ENCODE measurements at places on chromosomes 11 and 22. TPM values are rescaled to one million over a fixed set of nuclear protein-coding genes. Genes with fewer than 3 reads are reported as not detected.

MISFA gene
- 3.8 TPM for total RNA-seq

DDI1 gene
- not detected for total RNA-seq

ANO1 gene
- total RNA-seq: 0.13 TPM

DEFB131B gene
- total RNA-seq: not detected

DNA sequence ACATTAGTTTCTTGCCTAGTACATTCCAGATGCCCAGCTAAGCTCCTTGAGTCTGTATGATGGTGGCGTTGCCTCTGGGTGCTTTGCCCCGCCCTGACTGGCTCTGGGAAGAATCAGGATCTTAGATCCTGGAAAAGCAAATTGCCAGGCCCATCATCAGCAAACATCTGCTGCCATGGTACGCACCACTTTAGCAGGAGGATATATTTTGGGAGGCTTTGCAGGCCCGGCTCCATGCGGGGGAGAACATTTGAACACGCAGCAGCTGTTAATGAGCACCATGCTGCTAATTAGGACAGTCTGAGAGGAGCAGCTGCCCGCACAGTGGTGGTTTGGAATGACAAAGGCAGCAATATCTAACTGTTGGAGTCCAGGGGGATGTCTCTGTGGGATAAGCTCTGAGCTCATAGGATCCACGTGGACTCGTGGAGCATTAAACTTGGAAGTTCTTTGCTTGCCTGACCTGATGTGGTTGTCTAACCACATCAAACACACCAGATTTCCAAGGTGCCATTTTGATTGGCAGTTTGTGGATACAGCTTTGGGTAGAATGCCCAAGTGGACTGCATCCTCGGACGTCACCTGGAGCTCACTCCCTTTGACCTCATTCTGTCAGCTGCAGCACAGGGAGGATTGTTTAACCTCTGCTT is 217.0 kb upstream of the ZBED5 start:
- no peak for DNase-seq

DNA sequence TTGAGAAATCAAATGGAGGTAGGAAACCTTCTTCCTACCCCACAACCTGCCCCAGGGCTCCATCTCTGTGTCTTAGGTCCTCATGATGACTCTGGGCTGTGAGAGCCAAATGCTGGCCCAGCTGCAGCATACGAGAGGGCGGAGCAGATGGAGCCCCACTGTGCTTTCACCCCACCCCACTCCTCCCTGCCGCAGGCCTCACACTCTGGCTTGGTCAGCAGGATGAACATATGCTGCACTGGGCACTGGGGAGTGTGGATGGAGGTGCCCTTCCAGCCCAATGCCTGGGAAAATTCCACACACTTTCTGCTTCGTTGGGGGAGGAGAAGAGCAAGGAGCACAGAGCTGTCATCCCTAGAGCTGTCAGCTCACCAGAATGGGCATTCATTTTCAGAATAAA is 271.6 kb upstream of the CADM1 start:
- DNase-seq: no peak

DNA sequence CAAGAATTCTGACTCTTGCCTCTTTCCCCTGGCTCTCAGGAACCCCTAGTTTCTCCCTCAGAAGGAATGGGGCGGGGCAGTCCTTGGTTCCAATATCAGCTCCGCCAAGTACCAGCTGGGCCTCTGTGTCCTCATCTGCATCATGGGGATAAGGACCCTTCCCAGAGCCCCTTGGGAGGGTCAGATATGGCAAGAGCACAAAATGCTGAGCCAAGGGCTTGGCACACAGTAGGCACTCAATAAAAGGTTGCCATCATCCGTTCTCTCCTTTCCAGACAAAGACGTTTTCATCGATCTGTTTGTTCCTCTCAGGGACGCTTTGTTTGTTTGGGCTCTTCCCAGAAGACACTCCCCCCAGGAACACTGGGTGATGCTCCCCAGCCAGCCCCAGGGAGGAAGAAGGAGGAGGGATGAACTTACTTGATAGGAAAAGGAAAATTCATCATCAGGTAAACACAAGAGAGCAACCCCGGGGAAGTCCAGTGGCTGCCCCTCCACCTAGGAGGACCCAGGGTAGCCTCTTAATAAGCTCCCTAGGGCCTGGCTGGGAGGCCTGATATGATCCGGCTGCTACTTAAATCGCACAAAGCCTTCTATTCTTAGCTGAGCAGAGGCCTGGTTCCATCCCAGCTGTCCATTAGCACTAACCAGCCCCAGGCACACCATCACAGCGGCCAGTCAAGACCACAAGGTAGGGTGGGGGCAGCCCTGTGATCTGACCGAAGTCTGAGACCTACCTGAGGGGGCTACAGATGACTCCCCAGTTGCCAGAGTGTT is 19.6 kb downstream of the GDPD5 start:
- no peak for DNase-seq

DNA sequence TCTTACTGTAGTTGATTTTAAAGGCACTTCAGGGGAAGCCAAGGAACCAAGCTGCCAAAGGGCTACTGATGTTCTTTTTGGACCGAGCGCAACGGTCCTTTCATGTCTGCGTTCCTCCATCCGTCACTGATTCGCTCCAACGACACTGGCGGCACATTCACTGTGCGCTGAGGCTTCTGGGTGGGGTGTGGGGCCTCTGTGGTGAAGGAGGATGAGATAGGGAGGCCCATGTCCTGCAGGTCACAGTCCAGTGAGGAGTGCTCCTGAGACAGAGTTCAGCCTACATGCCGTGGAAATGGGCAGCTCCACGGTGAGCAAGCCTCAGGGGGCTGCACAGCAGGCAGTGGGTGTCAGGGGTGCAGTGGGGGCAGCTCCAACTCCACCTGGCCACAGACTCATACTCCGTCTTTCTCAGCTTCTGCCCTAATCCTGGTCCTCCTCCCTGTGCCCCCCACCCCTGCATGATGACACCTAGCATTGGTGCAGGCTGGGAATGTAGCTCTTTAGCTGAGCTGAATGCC is 87.8 kb upstream of the SHANK2 start:
- no peak for DNase-seq

GRCh38 chr11:1163321-1163910 is 5.7 kb downstream of the MUC5AC start:
- DNase-seq: no peak

- DNase-seq: no peak
These were observed 13.6 kb downstream of the PPIL2 start for GRCh38 chr22:21679383-21679782.

DNA sequence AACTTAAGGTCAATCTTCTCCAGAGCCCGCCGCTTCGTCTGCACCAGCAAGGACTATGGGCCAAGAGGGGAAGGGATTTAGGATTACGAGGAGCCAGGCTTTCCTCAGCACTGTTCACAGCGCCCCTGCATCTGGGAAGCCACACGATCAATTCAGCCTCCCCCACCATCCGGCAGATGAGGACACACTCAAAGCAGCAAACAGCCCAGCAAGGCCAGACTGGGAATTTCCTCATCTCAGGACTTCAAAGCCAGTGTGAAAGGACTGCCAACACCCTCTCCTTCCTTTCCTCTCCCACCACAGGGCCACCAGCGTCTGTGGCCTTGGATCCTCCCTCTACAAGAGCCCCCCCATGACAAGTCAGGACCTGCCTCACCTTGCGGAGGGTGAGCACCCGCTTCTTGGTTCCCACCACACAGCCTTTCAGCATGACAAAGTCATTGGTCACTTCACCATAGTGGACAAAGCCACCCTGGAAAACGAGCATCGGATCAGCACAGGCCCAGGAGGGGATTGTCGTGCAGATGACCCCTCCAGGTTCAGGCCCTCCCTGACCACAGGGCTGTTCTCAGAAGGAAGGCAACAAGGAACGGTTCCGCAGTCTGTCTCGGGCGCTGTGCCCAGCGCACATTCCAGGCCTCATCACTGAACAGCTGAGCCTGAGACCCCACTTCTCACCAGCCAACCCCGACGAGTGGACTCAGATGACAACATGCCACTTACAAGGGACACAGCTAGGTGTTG is 6.0 kb downstream of the RPL3 start:
- no peak for DNase-seq

DNA sequence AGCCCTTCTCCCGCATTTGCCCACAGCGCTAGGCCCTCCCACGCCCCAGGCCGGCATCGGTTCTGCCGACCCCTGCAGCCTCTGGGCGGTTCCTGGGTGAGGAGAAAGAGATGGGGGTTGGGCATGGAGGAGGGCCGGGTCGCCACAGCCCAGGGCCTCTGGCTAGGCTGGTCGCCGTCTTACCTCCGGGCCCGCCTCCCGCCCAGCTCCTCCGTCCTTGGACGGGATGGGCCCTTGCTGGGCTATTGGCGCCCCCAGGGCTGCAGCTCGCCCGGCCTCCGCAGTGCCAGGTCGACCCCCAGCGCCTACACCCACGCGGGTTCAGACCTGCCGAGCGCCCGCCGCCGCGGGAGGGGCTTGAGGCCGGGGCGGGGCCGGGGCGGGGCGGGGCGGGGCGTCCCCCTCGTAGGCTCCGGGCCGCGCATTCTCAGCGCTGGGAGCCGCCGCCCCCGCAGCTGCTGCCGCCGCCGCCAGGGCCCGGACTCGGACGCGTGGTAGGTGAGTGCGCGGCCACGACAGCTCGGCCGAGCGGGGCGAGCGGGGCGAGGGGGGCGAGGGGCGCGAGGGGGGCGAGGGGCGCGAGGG is at the start of gene CD151:
CD151 (plus strand) TSS at position 424 of the 585 bp plus-strand sequence. CDS start 3,118 bp downstream, outside the sequence.
- DNase-seq: no peak

Data from GM12878 (cell line).